NCI-H1105 treated with DMSO at 0.1 percent for 48 hours (cell line): ENCODE measurements at places on chromosomes 4 and X.

DNA sequence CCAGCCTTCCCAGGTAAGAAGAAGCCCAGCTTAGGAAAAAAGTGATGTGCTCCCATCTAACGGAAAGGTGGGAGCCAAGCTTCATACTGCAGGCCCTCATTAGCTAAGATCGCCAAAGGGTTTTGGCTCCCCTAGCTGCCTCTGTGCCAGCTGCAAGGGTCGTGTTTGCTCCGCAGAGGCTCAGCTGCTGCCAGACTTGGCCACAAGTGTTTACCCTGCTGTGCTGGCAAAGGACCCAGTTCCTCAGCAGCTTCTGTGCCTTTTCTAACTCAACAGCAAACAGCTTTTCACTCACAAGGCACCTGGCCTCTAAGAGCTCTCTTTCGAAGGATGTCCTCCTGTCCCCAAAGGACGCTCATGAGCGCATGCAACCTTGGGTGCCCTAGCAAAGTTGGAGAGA is 12.2 kb upstream of the VMA21 start:
- DNase-seq, result peak; percentile 94

GRCh38 chr4:30461218-30461617 is 259.0 kb upstream of the PCDH7 start:
- DNase-seq, result no peak

- no peak for DNase-seq
These were observed 108.0 kb upstream of the PBDC1 start for GRCh38 chrX:76064825-76065224.

DNA sequence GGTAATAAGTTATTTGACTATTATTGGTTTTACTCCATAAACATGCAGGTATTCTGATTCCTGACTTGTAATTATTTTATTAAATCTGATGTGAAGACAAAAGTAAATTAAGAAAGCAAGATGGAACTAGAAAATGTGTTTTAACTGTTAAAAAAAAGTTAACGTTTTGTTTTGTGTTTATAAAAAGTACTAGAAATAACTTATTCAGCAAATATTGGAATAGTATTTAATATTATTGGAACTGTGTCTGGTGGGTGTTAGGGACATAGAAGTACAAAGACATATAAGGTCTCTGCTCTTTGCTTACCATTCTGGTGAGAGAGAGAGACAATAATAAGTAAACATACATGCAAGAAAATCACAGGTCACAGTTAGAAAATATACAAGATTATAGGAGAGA is 15.7 kb downstream of the TIFA start:
- DNase-seq, result no peak

DNA sequence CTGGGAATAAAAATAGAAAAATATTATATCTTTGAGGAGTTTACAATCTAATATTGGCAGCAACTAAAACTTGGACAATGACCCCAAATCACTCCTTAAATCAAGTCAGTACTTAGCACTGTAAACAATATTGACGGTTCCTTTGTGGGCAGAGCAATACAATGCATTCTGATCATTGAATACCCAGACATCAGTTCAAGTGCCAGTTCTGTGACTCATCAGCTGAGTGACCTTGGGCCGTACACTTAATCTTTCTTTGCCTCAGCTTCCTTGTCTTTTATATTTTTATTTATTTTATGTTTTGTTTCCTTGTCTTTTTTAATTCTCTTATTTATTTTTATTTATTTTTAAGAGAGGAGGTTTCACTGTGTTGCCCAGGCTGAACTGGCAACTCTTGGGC is 112.2 kb upstream of the ANXA3 start:
- DNase-seq, result no peak

- no peak for DNase-seq
These were observed 15.3 kb upstream of the HPRT1 start for GRCh38 chrX:134444681-134445080.
